D721Med (cell line): ENCODE measurements at places on chromosomes 11 and 22.

- DNase-seq = no peak
These were observed 5.2 kb upstream of the OLFML1 start for GRCh38 chr11:7480113-7480512.

DNA sequence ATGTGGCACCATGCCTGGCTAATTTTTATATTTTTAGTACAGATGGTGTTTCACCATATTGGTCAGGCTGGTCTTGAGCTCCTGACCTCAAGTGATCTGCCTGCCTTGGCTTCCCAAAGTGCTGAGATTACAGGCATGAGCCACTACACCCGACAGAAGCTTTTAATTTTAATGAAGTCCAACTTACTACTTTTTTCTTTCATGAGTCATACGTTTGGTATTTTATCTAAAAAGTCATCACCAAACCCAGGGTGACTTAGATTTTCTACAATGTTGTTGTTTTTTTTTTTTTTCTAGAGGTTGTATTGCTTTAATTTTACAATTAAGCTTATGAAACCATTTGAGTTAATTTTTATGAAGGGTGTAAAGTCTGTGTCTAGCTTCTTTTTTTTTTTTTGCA is 34.9 kb downstream of the JRKL start:
- DNase-seq = no peak

DNA sequence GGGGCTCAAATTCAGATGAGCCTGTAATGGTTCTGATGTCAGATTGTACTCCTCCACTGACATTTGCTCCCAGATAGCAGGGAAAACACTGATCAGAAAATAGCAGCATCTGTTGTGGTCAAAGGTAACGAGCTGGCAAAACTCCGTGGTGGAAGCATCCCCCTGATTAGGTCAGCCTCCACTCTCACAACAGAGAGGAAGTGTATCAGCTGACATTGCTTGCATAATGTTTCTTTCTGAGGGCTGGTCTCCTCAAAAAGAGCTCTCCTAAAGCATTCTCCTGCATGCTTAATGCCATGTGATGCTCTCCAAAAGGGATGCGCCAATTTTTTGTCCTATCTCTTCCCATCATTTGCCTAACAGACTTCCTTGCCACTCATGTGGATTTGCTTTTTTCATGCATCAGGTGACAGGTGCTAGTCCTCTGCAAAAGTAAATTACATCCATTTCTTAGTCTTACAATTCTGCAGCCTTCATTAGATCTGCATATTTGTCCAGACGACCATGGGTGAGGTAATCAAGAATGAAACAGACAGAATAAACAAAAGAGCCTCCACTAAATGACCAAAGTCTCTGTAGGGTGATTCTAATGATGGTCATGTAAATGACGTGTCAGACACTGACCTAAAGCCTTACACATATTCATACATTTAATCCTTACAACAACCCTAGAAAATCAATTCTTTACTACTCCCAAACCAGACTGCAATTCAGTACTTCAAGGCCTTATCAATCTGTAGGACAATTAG is 6.4 kb upstream of the TENM4 start:
- no peak for DNase-seq

- no peak for DNase-seq
These were observed 323.3 kb upstream of the ZC3H12C start for GRCh38 chr11:109769858-109770257.

- no peak for DNase-seq
These were observed 9.4 kb downstream of the KLHL22 start for GRCh38 chr22:20486229-20486628.

DNA sequence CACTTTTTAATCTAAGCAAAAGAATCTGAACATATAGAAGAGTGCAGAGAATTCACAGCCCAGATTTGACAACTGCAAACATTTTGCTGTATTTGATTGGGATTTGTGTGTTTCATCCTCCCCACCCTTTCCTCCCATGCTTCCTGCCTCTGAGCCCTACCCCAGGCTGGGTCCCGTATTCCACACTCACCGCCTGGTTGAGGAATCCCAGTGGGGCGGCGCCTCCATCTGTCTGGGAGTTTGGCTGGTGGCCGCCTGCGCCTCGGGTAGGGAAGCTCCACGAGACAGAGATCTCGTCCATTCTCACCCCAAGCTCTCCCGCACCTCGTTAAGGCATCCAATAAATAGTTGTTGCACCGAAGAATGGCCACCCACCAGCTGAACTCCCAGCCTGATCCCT is 105.9 kb upstream of the SLC22A12 start:
- DNase-seq = no peak

DNA sequence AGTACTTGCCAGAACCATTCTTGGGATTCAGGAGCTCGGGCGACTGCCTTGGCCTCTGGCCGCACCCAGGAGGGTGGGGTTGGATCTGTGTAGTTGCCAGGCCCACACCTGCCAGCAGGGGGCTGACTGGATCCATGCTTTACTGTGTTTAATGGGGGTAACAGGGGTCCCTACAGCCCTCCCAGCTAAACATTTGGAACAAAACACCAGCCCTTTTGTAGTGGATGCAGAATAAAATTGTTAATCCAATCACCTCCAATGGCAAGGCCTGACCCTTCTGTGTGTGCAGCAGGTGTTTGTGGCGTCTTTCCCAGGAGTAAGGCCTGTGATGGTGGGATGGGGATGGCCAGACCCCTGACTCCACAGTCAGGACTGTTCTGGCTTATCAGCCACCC is 22.5 kb downstream of the SUN2 start:
- no peak for DNase-seq

GRCh38 chr11:68302670-68303069 is 9.7 kb upstream of the LRP5 start:
- no peak for DNase-seq

- DNase-seq = no peak
These were observed 161.7 kb downstream of the ATG16L2 start for GRCh38 chr11:72975778-72976521.

- DNase-seq = no peak
These were observed 31.8 kb upstream of the NNMT start for GRCh38 chr11:114264381-114264780.

GRCh38 chr22:20218987-20219386 is 49.1 kb downstream of the RTN4R start:
- DNase-seq = no peak

GRCh38 chr11:117678658-117679406 is 118.2 kb downstream of the DSCAML1 start:
- DNase-seq = no peak

DNA sequence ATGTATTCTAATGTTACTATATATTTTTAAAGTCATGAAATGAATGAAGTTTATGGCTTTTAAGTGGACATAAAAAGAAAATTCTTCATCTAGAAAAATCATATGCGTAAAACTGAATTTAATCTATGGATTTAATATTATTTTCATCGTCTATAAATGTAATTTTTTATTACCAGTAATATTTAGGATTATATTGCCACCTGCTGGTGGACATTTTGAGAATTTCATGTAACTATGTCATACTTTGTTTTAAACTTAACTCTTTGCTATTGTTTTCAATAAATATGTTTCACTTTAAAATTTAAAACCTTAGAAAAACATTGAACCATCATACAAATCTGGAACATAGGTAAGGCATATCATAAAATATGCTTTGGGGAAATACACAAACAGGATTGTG is 66.5 kb upstream of the CEP126 start:
- no peak for DNase-seq

- DNase-seq = no peak
These were observed 74.1 kb downstream of the CYB5R2 start for GRCh38 chr11:7599209-7599608.
